ENCODE measurements at places on chromosomes 1 and 21.
A peak's percentile ranks its signal among the peaks of the same experiment; 100 is the strongest.

DNA sequence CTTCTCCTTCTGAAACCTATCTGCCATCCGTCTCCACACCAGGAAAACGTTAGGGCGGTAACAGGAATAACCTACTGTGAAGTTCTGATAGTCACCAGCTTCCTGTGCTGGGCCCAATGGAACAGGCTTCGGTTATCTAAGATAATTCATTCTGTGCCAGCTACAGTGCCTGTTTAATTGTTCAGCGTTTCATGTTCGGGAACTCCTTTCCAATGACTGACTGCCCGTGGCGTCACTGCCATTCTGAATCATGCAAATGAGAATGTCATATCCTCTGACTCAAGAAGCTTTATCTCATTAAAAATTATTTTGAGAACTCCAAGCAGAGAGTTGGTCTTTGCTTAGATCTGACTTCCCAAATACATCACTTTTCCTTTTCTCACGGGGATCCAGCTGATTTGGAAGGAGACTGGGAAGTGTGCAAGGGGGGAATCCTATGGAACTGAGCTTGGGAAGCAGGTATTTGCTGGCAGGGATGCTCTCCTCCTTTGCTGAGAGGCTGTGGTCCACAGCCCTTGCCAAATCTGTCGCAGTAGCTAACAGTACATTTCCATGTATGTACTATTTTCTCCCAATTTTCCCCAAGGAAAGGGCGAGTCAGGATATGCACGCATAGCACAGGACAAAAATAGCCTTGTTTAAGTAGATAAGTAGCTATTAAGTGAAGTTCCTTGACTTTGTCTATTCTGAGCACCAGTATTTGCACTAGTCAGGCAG lies 358.7 kb downstream of the LTN1 start:
- no peak for DNase-seq

GRCh38 chr1:234965111-234965510 lies 163.5 kb downstream of the TOMM20 start:
- DNase-seq = no peak

DNA sequence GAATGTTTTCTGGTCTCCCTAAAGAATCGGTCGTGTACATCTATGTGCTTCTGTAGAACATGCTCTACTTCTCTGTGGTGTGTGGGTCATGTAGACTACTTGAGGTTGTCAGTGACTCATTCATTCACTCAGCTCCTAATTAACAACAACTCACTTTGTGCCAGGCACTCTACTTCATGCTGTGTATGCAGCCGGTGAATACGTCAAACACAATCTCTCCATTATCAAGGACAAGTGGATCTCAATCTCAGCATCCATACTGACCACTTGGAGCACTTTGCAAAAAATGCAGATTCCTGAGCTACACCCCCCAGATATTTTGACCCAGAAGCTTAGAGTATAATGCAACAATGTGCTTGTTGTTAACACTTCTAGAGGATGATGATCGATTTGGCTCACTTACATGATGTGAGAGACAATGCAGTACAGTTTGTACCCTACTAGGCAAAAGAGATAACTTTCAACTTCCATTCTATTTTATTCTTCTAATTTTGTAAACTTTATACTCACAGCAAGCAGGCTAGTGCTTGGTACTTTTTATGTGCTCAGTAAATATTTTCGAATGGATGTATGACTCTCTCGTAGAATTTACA lies 508.6 kb upstream of the ADAMTS5 start:
- no peak for DNase-seq

- peak; percentile 45 for DNase-seq
These were observed 14.7 kb upstream of the COL6A2 start for GRCh38 chr21:46082963-46083790.

- DNase-seq = no peak
These were observed 22.4 kb downstream of the PTPN22 start for GRCh38 chr1:113849072-113849471.

- DNase-seq = peak; percentile 49
These were observed 697 bp upstream of the ZNF670 start for GRCh38 chr1:247079141-247079874.

- DNase-seq = no peak
These were observed 10.3 kb downstream of the MORN1 start for GRCh38 chr1:2380816-2381591.

DNA sequence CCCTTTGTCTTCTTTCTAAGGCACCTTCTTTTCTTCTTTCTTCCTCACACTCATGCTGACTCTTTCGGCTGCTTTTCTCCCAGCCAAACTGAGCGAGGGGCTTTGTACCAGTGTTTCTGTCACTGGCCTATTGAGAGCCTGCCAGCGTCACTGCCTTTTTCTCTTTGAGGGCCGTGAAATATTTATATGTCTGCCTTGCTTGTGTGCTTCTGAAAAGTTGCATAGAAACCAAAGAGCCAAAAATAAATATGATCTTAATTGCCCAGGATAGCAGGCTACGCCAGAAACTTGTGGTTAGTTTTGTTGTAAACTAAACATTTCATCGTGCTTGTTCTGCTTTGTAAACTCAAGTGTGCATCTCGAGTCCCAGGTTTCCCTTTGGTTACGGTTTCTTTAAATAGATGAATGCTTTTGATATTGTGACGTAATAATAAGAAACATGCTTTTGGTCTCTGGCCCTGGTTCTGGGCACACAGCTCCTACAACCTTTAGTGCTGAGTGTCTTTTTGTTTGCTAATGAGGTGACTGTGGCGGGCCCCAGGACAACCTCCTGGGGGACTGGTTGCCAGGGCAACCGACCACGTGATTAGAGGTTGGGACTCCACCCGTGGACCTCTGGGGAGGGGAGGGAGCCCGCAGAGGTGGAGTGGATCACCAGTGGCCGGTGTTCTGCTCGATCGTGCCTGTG lies 10.8 kb downstream of the SLC37A1 start:
- peak; percentile 69 for DNase-seq

- no peak for DNase-seq
These were observed 220.4 kb upstream of the CAMK1G start for GRCh38 chr1:209363112-209363511.

- DNase-seq = no peak
These were observed 37.6 kb upstream of the HMGB4 start for GRCh38 chr1:33826311-33826710.

All from ecto neural progenitor cell (in vitro differentiated cells).